IMR-90 (cell line): ENCODE measurements at places on chromosomes 1 and 21. TPM values are rescaled to one million over a fixed set of nuclear protein-coding genes. Genes with fewer than 3 reads are reported as not detected.

INAVA gene
- under 0.01 TPM in 1 of 2 replicates, not detected in the other for total RNA-seq

DNA sequence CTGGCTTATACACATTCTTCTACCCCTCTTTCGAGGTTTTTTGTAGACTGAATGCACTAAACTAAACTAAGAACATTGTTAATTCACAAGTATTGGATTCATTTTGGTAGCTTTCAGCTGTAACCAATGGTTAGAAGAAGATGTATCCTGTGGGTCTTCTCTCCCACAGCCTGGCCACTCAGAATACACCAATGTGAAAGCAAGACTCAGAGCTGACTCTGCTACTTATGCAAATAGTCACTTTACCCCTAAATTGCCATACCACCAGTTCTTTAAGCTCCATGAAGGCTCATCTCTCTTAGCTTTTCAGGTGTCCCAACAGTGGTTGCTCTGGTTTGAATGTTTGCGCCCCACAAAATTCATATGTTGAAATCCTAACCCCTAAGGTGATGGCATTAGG, 60.1 kb downstream of the RGS13 start:
- H3K27ac ChIP-seq = no peak overlapping the region
- DNase-seq = no peak
- H3K4me1 ChIP-seq = no peaks in the 10 kb centered on the region; the same call in 1 of the 2 replicates
- H3K27me3 ChIP-seq = no peaks in the 10 kb centered on the region

- no peaks in the 10 kb centered on the region for H3K36me3 ChIP-seq
- H3K4me1 ChIP-seq = no peaks in the 10 kb centered on the region
- H3K27me3 ChIP-seq = peaks cover 2% of the 10 kb centered on the region
- DNase-seq = no peak
These were observed 15.6 kb upstream of the ATP1B1 start for GRCh38 chr1:169090900-169091311.

GRCh38 chr1:230066031-230066430, 1.0 kb upstream of the GALNT2 start:
- no peaks in the 10 kb centered on the region for H3K27me3 ChIP-seq
- 0 out of 2 replicates have a peak, but pooled peaks cover 2% of the 10 kb centered on the region for H3K4me1 ChIP-seq
- H3K36me3 ChIP-seq = no peaks in the 10 kb centered on the region
- H3K4me3 ChIP-seq = no peak overlapping the region
- no peak overlapping the region for H3K27ac ChIP-seq
- no peak for DNase-seq

- peaks cover 7% of the 10 kb centered on the region for H3K4me1 ChIP-seq
- DNase-seq = peak; percentile 65
- peaks cover 8% of the 10 kb centered on the region for H3K36me3 ChIP-seq
- H3K4me3 ChIP-seq = no peak overlapping the region
- no peaks in the 10 kb centered on the region for H3K27me3 ChIP-seq
- H3K27ac ChIP-seq = no peak overlapping the region
These were observed 27.2 kb downstream of the ADAMTS5 start for GRCh38 chr21:26939601-26940111.
